ENCODE measurements at places on chromosomes 7 and 10.
A peak's percentile ranks its signal among the peaks of the same experiment; 100 is the strongest.

DNA sequence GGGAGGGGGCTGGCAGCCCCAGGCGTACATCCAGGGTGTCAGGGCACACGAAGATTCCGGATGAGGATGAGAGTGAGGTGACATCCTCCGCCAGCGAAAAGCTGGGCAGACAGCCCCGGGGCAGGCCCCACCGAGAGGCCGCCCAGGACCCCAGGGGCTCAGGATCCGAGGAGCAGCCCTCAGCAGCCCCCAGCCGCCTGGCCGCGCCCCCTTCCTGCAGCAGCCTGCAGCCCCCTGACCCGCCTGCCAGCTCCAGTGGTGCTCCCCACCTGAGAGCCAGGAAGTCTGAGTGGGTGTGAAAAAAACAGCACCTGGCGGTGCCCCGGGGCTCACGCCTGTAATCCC, 3.2 kb downstream of the GJD4 start:
- no peak for DNase-seq

DNA sequence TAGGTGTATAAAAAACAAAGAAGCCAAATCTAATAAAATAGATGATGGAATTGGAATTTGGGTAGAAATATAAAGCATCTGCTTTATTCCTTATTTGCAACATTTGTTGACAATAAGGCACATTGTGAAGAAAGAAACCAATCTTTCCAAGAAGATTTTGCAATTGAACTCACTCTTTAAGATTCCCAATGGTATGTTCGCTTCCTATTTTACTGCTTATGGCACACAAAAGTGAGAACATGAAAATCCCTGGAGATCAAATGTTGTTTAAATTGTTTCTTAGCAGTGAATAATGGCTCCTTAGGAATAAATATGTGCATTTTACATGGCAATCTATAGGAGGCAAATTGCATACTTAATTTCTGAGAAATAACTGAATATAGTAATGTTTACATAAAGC, 84.5 kb downstream of the ADAM22 start:
- DNase-seq = no peak

DNA sequence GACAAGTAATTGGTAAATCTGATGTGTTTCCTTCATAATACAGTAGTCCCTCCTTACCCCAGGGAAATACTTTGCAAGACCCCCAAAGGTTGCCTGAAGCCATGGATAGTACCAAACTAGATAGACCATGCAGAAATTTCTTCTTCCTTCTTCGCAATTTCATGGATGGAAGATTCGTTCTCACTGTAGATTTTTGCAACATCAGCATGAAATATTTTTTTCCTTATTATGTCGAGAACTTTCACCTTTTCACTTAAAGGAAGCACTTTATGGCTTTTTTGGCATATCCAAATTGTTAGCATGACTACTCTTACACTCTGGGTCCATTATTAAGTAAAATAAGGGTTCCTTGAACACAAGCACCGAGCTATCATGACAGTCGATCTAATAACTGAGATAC, 333.2 kb downstream of the LHFPL3 start:
- no peak for DNase-seq

DNA sequence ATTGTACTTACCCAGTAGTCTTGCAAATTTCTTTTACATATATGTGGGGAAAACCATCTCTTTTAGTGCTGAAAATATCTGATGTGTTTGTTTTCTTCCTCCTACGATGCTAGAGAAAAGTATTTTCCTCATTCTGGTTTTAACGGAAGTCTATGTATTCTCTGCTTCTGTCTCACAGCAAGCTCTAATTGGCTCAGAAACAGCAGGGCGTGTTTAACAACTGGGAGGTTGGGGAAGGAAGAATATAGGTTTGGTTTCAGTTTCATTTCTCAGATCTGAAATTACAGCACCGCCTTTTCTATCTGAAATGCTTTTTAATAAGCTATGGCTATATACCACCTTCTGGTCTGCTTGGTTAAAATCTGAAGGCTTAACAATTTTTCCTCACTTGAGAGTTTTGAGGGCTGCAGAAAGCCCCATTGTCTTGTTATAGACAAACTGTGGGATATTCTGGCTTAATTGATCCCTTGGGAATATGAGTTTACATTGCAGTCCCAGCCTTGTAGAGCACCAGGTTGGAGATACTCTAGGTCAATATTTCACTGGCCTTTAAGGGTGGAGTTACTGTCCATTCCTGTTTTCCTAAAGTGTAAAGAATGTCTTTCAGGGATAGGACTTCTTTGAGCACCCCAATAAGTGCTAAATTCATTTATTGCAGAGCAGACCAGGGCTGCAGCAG, at the start of gene SAMD9:
Gene SAMD9 (minus strand): TSS at position 128 of the 679 bp plus-strand sequence. CDS start 11,882 bp downstream, outside the sequence.
- DNase-seq = peak; percentile 46

DNA sequence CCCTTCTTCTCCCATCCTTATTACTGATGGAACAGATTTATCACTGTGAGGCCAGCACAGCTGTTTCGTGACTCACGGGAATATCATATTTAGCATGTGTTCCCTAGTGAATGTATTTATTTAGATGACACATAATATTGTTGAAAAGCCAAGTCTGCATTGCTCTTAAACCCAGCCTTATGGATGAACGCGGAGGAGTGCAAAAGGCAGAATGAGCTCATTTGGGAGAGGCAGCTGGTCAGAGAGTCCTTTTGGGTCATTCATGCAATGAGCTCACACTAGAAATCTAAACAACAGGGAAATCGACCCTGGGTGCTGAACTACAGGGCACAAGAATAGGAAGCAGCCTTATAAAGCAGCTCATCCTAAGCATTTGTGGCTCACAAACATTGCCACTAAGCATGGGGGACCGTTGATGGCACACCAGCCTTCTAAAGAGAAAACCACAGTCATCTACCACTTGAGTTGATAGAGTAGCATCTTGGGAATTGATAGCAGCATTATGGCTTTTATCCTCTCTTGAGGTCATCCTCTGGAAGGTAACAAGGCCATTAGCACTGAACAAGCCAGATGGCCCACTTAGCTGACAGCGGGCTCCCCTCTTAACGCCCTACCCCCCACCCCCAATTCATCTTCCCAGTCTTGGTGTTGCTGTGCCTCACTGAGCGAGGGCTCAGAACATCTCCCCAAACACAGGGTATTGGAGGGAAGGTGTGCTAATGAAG, 32.9 kb upstream of the SDK1 start:
- no peak for DNase-seq

- no peak for DNase-seq
Observed at GRCh38 chr7:134601459-134601858, 45.2 kb upstream of the BPGM start.

- no peak for DNase-seq
Observed at GRCh38 chr7:100811480-100811879, 15.8 kb downstream of the EPHB4 start.

GRCh38 chr10:120480848-120481247, 23.8 kb downstream of the PLPP4 start:
- no peak for DNase-seq

GRCh38 chr10:46528171-46528671, 28.2 kb downstream of the GPRIN2 start:
- DNase-seq = no peak

DNA sequence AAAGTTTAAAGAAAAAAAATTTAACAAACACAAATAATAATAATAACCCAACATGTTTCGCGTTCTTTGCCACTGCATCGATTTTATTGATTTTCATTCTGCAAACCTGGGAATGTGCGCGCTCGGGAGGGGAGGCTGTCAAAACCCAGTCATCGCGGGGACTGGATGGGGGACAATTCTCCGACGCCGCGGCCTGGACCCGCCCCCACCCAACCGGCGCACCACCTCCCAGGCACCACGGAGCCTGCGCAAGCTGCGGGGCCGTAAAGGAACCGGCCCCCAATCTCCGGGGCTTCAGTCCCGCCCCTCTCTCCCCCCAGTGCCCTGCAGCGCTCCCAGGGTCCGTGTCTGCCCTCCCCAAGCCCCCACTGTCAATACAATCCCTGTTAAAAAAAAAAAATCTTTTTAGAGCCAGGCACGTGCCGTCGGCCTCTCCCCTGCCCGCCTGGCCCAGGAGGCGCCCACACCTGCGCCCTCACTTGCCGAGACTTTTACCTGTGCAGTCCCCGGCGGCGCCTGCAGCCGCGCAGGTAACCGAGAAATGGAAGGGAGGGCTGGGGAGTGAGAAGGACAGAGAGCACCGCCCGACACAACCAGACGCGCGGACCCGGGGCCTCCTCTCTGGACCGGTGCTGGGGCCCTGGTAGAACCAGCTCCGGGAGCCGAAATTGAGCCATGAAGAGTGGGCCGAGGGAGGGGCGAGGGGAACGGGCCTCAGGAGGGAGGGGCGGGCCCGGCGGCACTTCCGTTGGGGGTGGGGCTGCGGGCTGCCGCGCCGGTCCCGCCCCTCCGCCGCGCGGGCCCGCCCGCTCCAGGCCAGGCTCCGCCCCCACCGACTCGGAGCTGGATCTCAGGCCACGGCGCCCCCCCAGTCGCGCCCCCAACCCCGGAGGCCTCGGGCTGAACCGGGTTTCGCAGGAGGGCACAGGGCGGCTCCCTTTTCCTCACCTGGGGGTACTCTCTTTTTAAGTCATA, 7.6 kb upstream of the ZNF503 start:
- DNase-seq = peak; percentile 57

DNA sequence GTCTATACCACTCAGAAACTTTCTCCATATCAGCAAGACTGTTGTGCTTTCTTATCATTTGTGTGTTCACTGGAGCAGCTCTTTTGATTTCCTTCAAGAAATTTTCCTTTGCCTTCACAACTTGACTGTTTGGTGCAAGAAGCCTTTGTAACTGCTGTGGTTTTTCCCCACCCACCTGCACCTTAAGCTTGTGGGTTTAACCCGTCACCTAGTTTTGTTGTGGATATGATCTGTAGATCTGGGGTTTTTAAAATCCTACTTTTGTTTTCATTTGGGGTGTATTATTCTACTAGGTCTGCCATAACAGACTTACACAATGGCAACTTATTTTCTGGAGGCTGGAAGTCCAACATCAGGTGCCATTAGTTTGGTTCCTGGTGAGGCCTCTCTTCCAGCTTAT, 30.5 kb upstream of the CHST3 start:
- peak; percentile 71 for DNase-seq

- no peak for DNase-seq
Observed at GRCh38 chr7:92547579-92547978, 19.0 kb downstream of the RBM48 start.

- no peak for DNase-seq
Observed at GRCh38 chr7:1856161-1856887, 186.2 kb downstream of the ELFN1 start.

DNA sequence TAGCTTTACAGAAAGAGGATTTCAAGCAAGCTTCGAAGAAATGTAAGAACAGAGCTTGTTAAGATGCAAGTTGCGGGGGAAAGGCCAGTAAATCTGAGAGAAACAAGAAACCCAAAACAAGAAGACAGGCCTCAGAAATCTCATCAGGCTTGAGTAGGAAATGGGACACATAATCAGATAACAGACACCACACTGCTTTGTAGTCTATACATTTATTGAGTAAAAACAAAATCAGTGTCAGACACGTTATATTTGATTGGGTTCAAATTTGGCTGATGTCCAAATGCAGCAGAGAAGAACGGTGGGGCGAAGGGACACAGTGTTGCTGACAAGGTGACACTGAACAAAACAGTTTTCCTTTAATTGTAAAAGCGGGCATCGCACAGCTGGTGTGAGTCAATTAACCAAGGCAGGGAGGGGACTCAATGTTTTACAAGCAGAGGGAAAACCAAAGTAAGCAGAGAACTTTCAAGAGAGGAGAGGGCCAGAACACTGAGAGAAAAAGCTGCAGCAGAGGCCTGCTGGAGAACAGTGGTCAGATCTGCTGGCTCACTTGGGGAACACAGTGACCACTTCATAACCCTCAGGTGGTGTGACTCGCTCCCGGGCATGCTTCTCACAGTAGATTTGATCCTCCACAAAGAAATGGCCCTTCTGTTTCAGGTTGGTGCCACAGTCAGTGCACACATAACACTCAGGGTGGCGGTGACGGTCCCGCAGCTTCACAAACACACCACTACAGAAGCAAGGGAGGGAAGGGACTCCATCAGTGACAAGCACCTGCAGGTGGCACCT, 43.5 kb downstream of the ACSM6 start:
- no peak for DNase-seq

GRCh38 chr10:105195831-105196230, 554.7 kb downstream of the SORCS3 start:
- DNase-seq = no peak

GRCh38 chr10:116627386-116627933, 6.7 kb downstream of the PNLIPRP2 start:
- no peak for DNase-seq

- no peak for DNase-seq
Observed at GRCh38 chr10:11149807-11150141, 132.1 kb downstream of the CELF2 start.

DNA sequence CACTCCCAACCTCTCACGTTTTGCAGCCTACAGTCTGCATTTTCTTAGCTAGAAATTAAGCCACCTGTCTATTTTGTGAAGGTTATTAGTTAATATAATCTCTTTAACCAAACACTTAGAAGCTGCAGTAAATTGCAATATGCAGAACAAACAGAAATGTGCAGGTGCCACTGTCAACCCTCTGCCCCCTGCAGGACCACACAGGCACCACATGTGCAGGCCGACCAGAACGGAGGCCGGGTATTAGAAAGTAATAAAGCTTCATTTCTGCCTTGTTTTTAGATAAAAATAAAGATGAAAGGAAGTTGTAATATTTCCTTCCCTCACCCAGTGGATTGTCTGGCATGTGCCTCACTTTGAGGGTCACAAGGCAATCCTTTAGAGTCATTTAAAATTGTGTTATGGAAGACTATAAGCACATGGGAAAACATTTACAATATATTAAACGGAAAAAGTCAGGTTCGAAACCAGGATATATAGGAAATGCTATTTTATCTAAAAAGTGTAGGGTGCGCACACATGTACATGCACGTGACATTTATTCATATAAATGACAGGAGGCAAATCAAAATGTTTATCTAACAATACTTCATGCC, 158.2 kb downstream of the ARHGAP12 start:
- peak; percentile 69 for DNase-seq

GRCh38 chr7:34074421-34074820, 169.1 kb downstream of the BMPER start:
- no peak for DNase-seq

DNA sequence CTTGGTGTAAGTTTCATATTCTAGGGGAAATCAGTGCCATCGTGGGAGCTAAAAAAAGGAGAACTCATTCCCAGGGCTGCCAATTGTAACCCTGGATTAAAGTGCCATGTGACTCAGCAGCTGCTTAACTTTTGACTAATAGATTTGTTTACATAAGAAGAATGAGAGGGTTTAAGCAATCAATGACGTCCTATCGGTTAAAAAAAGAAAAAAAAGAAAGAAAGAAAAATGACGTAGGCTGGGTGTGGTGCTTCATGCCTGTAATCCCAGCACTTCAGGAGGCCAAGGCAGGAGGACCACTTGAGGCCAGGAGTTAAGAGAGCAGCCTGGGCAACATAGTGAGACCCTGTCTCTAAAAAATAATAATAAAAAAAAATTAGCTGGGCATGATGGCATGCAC, 116.2 kb upstream of the AFAP1L2 start:
- no peak for DNase-seq
